Ureter (tissue), 1 donor: ENCODE measurements at places on chromosomes 16 and 17. TPM values are rescaled to one million over a fixed set of nuclear protein-coding genes. Genes with fewer than 3 reads are reported as not detected.
A peak's percentile ranks its signal among the peaks of the same experiment; 100 is the strongest.

DNA sequence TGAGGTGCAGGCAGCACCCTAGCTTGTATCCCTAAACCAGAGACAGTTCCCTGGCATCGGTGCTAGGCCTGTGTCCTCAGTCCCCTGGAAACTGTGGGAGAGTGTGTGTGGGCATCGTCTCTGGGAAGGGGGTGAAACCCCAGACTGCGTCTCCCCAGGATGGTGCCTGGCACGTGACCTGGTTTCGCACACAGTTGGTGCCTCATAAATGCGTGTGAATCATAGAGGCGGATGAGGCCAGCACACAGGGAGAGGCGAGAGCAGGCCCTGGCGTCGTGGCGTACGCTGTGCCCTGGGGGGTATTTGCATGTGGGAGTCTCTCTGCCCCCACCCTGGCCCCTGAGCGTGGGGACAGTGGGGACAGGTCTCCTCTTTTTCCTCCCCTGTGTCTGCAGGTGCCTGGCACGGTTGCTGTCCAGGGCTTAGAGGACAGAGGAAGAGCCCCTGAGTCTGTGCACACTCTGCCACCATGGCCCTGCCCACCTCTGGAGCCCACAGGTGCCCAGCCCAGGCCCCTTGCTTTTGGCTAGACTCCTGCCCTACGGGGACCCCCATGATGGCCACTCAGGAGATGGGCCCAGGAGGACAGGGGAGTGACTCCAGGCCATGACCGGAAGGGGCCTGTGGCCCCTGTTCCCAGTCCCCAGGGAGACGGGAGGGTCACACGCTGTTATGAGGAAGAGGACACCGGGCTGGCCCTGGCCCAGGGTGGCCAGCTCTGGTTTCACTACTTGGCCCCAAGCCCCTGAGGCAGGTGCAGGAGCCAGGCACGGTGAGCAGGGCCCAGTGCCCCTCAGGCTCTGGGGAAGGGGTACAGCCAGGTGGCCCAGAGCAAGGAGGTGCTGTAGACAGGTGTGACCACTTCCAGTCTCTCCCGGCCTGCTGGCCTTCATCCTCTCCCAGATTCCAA lies 1.3 kb upstream of the FSCN2 start:
- no peak for DNase-seq

GRCh38 chr17:68087851-68088250 lies 52.3 kb downstream of the KPNA2 start:
- DNase-seq: peak; percentile 3

GRCh38 chr17:43900858-43901754 lies 6.2 kb downstream of the MPP2 start:
- no peak for DNase-seq

GRCh38 chr16:27253526-27253930 lies 15.0 kb downstream of the NSMCE1 start:
- DNase-seq: no peak

DNA sequence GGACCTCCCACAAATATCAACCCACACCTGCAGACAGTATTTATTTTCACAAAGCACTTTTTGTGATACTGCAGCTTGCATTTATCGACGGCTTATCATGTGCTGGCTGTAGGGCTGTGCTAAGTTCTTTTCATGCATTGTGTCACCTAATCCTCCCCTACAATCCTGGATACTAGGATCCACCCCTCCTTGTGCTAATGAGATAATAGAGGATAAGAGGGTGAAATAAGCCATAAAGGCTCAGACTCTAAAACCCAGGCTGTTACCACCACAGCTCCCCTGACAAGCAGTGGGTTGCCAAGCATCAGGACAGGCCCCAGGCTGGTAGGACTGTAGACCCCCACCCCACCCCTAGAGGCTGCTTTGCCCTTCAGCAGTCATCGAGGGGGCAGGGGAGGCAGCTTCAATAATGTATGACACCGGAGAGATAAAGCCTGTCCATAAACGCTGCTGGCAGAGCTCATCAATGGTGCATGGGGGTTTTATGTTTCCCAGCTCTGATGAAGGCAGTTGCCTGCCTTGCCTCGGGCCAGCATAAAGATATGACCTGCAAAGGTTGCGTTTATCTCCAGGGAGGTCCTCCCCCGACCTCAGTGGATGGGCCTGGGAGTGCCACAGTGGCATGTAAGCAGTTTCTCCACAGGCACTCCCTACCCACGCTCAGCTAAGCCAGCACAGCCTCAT lies 73.9 kb upstream of the C16orf82 start:
- DNase-seq: no peak

GRCh38 chr16:78390092-78390491 lies 290.6 kb downstream of the WWOX start:
- no peak for DNase-seq

DNA sequence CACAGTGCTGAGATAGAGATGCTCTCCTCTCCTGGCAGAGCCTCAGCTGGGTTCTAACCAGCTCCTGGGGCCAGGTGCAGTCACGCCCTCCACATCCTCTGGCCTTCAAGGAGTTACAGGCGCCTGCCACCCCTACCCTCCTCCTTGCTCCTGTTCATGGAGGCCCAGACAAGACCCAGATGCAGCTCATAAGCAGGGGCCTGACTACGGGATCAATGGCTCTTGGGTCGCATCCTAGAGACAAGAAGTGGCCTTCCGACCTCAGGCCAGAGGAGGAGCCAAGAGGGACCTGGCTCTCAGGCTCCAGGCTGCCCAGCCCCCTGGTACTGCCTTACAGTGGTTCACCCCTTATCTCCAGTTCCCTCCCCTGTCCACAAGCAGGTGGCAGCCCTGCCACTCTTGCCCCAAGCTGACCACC lies 23.0 kb downstream of the ARHGAP27 start:
- DNase-seq: no peak

DNA sequence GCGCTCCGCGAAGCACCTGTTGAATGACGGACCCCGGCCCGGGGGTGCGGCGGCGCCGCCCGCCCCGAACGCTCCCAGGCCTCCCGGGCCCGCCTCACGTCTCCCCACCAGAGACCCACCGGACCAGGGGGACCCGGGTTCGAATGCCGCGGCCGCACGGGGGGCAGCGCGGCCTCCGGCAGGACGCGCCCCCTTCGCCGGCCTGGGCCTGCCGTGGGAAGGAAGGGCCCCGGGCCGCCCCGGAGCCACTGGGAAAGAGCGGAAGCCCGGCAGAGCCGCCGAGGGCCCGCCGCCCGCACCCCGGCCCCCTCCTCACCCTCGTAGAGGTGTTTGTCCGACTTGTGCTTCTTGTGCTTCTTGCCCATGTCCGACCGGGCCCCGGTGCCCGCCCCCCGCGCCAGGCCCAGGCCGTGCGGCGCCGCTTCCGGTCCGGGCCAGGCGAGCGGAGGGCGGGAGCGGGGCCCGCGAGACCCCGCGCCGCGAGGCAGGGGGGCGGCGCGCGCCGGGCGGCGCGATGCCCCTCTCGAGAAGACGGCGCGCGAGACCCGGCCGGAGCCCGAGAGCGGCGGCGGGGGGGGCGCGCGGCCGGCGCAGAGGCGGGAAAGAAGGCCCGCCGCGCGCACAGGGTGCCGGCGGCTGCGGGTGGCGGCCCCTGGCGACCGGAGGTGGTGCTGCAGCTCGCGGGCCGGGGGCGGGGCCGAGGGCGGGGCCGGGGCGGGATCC lies at the start of gene BRD7:
TSS of gene BRD7 (minus strand) at position 579 of the 723 bp plus-strand sequence. CDS start at position 365, 214 bp downstream.
- DNase-seq: peak; percentile 53

- no peak for DNase-seq
Measured at GRCh38 chr17:80621335-80621996, 76.8 kb downstream of the RPTOR start.

Gene MRPS7
- 57.0 TPM for total RNA-seq

Gene PLEKHG4
- 10.3 TPM for total RNA-seq

Gene TP53TG3C
- total RNA-seq: not detected

Gene CCL8
- not detected for total RNA-seq

Gene KANSL1
- 190 TPM for total RNA-seq
